ENCODE measurements at places on chromosomes 4 and X. TPM values are rescaled to one million over a fixed set of nuclear protein-coding genes. Genes with fewer than 3 reads are reported as not detected.

Gene NPFFR2
- total RNA-seq, result not detected

Gene RHOXF2B
- not detected for total RNA-seq

DNA sequence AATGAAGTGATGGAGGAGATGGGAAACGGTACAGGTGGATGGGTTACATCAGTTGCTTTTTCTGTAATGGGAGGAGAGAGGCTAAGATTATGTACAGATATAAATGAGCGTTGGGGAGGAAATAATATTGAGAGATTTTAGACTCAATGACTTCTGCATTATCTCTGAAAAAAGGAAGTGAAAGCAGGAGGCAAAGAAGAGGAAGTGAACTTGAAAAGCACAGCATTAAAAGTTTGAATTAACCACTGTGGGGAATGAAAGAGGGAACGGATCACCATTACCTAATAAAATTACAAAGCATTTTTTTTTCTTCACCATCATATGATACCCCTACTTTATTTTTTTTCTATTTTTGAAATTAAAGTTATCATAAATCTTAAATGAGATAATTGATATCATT lies 1025.5 kb downstream of the RPA4 start:
- no peak for DNase-seq

- DNase-seq, result no peak
These were observed 114.8 kb upstream of the LIMCH1 start for GRCh38 chr4:41423117-41423516.

DNA sequence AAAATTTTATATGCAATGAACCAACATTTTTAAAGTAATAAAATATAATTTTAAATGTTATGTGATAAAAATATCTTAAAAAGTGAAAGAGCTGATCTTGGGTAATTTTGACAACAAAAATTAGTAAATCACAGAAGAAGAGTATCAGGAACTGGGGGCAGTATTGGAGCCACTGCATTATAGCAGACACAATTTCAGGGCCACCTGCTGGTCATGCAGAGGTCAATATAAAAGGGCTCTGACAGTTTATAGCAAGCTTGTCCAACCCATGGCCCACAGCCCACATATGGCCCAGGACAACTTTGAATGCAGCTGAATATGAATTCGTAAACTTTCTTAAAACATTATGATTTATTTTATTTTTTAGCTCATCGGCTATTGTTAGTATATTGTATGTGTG lies 13.0 kb upstream of the LEF1 start:
- no peak for DNase-seq

DNA sequence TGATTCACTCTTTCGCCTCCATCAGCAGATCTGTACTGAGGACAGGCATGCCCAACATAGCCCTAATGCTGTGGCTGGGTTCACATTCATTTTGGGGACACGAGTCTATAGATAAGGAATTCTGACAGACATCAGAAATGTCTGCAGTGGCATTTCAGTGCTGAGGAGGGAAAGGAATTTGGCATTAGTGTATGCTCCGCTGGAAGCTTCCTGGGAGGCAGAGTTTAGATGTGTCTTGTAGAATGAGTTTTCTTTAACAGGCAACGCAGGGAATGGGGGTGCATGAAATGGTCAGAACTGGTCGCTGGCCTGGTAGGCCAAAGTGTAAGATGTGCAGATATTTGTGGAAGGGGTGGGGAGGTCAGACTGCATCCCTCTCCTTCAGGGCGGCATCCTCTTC lies 43.5 kb upstream of the ZNF518B start:
- DNase-seq, result no peak

DNA sequence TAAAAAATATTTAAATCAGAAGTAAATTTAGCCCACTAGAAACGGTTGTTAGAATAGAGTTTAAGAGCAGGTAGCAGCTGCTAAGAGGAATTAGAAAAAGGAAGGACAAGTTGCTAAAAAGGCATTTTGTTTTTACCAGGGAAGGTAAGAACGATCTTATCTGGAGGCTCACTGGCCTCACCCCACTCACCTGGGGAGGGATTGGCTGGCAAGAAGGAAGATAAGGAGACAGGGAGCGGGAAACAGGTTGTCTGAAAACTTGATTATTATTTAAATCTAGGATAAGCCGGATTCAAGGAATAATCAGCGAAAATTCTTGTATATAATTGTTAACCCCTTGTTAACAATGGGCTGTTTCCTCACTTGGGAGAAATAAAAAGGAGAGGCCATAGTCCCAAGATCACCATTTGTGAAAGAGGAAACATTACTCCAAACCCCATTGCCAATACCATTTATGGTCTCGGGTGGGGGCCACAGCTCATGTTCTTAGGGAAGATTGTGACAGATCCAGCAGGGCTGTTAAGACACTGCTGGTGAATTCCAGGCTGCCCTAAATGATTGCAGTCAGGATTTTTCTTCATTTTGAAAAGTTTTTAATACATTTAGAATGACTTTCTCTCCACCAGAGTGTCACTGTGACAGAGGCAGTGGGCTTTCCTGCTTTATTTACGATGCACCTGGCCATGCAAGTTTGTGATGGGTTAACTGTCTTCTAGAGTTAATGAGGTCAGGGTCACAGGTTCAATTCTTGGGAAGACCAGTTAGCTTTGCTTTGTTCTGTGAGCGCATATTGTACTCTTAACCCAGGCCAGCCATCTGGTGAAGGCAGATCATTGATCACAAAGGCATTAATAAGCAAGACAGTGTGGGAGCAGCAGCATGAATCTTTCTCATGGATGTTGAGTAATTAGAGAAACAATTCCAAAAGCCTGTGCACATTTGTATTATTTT lies 106.6 kb downstream of the CEP135 start:
- DNase-seq, result no peak

Gene FAM9B
- not detected for total RNA-seq

- no peak for DNase-seq
These were observed 543.1 kb downstream of the GBA3 start for GRCh38 chr4:23235628-23236390.

- no peak for DNase-seq
These were observed 163.9 kb upstream of the SLC7A11 start for GRCh38 chr4:138405934-138406567.

DNA sequence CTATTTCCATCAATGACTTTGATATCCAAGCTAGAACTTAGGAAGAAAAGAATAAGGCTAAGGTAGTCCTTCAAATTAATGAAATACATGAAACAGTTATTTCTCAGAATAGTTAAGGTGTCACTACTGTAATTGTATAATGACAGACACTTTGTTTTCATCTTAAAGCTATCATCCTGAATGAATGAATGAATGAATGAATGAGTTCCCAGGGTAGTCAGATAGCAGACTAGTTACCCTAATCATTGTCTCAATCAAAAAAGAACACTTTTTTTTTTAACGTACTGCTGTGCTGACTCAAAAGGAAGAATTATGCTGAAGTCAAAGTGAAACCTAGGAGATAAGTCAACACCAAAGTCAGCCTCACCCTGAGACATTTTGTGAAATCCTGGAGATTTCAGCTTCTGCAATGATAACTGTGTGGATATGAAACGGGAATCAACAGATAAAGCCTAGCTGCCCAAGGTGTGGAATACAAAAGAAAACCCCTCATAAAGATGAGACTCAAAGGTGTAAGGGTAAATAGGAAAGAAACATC lies 68.3 kb upstream of the CNKSR2 start:
- no peak for DNase-seq

GRCh38 chr4:174086829-174087799 lies 196.4 kb downstream of the FBXO8 start:
- DNase-seq, result no peak

Gene PDZD11
- 21.0 TPM for total RNA-seq

DNA sequence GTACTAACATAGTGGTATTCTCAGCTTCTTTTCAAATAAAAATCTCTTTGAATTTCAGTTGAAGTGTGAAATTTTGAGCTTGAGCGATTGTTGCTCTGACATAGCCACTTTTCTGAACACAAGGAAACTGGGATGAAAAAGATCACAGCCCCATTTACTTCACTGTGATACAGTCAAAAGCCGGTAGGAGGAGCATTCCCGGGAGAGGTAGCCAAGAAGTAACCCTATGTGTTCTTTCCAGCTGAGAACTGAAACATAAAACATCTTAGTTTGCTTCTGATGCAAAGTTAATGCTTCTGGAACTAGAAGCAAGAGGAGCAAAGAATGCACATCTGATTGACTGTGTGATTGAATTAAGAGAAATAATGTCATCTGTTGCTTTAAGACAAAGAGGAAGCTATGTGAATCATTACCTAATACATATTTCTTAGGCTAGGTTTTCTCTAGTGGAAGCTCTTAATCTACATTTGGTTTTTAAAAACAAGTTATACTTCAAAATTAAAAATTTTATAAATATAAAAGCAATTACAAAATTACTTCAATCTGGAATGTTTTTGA lies 88.3 kb upstream of the UNC5C start:
- DNase-seq, result no peak

DNA sequence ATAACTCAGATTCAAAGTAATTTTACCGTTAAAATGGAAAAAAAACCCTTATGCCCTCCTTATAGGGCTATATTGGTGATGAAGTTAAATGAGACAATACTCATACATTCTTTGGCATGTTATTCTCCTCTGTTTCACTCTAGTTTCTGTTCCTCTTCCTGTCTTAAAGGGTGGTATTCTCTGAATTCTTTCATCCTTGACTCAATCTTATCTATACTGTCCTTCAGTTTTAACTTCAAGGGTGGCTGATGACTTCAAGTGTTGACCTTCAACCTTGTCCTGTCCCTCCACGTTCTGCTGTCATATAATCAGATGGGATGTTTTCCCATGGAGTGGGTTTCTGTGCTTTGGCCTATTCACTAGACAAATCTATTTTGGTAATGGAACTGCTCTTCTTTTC lies 44.0 kb downstream of the ZNF518B start:
- DNase-seq, result no peak
